Gastroesophageal sphincter (tissue), 4 donors: ENCODE measurements at places on chromosomes 3 and 15.

- ATAC-seq: no peak
Measured at GRCh38 chr3:72413228-72413627, 435.0 kb downstream of the SHQ1 start.

GRCh38 chr3:186782542-186783057 lies 777 bp upstream of the EIF4A2 start:
- ATAC-seq: peak; percentile 8

GRCh38 chr3:63863150-63864007 lies at the start of the genes ATXN7 and THOC7:
ATXN7 (plus strand) TSS chr3:63863867; CDS start chr3:63912599, 48,732 bp downstream.
THOC7 (minus strand) TSS chr3:63863805; CDS start chr3:63863790, 15 bp downstream.
- ATAC-seq: peak; percentile 89

GRCh38 chr3:40997711-40998519 lies 201.4 kb upstream of the CTNNB1 start:
- no peak for ATAC-seq

DNA sequence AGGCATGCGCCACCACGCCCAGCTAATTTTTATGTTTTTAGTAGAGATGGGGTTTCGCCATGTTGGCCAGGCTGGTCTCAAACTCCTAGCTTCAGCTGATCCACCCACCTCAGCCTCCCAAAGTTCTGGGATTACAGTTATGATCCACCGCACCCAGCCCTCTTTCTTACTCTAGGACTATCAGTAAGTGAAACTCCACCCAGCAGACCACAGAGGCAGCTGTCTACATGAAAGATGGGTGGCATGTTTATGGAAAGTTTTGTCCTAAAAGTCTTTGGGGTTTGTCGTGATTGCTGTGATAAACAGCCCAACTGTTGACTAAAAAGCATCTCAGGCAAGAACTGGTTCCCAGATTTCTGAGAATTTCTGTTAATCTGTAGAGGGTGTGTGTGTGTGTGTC lies 10.9 kb downstream of the ARL6IP5 start:
- no peak for ATAC-seq

GRCh38 chr3:50493086-50493485 lies 10.3 kb downstream of the CACNA2D2 start:
- no peak for ATAC-seq
